Activated T-helper 1 cell treated with Interleukin-2 at 50 U/mL for 16 hours (primary cell): ENCODE measurements at places on chromosomes 13 and 19.
A peak's percentile ranks its signal among the peaks of the same experiment; 100 is the strongest.

DNA sequence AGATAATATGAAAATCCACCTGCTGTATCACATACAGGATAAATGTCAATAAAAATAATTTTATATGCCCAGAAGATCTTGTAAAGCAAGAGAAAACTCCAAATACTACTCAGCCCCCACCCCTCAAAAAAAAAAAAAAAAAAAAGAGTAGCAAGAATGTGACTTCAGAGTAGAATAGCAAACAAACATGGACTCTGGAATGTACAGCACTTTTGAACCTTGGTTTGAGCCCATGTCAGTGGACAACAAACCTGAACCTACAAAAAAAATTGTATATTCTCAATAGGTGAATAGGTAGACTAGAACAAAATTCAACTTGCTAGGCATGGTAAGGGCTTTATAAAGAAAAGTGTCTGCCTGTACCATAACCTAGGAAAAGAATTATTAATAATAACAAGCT lies 428.0 kb downstream of the SLITRK6 start:
- DNase-seq: no peak

- DNase-seq: peak; percentile 32
These were observed 2.7 kb upstream of the RASAL3 start for GRCh38 chr19:15466851-15467733.

GRCh38 chr13:28539625-28540286 lies 44.8 kb upstream of the FLT1 start:
- DNase-seq: no peak

- DNase-seq: no peak
These were observed 185.3 kb upstream of the ARGLU1 start for GRCh38 chr13:106753251-106753650.

DNA sequence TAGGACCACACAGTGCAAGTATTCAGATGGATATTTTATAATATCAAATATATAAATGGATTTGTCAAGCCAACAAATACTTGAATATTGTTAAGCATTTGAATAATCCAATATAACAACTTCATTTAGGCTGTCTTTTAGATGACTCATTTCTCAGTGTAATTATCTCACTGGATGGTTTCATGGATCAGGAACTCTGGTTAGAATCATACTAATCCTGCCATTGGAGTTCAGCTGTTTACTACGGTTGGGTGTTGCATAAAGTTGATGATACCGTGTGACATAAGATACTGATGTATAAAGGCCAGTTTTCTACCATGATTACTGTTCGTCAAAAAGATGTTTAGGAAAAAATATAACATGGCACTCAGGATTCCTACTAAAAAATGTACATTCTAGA lies 196.3 kb downstream of the TSHZ3 start:
- no peak for DNase-seq

- DNase-seq: no peak
These were observed 175.1 kb downstream of the ITGBL1 start for GRCh38 chr13:101627556-101627943.

DNA sequence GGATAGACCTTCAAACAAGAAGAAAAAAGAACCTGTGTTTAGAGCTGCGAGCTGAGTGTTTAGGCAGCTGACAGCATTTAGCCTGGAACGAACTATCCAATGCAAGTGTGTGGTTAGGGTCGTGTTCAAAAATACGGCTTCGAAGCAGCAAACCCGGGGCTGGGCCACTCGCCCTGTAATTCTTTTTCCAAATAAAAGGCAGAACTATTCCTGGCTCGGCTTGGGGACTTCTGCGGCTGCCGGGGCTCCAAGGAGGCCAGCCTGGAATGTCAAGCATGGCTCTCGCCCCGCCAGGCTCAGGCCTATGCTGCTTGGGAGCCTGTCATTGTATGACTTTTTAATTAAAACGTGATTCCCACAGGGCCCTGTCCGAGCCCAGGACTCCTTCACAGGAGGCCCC lies 51.7 kb upstream of the KLF2 start:
- no peak for DNase-seq

- DNase-seq: no peak
These were observed 100.0 kb downstream of the LMO7 start for GRCh38 chr13:75736173-75736572.

DNA sequence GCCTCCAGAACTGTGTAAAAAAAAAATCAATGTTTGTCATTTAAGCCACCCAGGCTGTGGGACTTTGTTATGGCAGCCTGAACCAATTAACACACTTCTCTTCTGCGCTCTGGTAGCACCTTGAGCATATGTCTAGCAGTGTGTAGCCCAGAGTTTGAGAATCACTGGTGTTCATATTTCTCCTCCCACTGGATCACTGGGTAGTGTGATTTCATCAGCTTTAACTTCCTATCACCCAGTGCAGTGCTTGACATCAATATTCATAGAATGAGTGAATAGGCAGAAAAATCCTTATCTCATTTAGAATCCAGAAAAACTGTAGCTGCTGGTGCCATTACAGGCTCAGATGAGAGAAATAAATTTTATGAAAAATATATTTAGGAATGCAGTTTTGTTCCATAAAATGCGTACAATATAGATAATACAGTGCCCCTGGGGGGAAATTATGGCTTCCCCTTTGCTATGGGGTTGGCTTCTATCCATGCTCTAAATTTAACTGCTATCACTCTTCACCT lies 30.7 kb upstream of the WASF3 start:
- no peak for DNase-seq

DNA sequence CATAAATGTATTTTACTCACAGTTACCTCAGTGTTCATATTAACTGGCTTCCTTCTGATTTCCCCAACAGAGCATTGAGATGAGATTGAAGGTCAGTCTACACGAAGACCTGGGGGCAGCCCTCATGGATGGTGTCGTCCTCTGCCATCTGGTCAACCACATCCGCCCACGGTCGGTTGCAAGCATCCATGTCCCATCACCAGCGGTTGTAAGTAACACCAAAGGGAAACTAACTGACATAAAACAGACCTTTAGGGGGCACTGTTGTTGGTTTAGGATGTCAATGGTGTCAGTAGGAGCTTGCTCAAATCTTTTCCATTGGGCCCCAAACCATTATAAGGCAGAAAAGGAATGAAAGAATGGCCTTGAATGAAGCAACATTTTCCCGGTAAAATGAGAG lies 68.2 kb downstream of the ESD start:
- no peak for DNase-seq

DNA sequence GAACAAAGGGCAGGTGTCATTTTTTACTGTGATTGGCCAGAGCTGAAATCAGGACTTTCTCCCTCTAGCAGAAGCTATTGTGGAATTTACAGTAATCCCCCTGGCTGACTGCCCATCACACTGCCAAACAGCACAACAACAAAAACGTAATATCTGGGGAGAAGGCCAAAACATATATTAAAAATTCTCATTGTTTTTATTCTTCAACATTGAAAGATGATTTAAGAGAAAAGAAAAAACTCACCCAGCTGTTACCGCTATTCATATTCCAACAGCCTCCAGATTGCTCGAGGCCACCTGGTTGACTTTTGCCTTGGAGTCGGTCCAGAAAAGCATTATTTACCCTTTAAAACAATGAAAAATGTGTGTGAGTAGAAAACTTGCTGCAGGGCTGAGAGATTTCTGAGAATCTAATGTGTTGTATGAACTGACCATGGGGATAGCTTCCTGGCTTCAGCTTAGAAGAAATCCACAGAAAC lies 97.2 kb downstream of the EPSTI1 start:
- DNase-seq: no peak

DNA sequence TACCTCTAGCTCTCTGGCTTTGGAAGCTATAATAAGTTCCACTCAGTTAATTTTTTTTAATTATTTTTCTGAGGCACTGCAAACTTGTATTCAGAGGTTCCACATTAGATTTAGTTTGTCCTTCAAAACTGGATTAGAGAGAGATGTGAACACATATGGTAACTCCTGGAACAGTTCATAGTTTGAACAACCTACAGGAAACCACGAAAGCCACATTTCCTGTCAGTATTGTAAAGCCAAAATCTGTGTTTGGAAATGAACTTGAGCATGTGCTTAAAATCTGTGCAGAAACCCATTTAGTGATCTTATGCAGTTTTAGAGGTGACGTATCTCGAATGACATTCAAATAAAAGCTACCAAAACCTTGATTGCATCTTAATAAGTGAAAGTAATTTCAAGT lies 1952.0 kb downstream of the OLFM4 start:
- DNase-seq: no peak

DNA sequence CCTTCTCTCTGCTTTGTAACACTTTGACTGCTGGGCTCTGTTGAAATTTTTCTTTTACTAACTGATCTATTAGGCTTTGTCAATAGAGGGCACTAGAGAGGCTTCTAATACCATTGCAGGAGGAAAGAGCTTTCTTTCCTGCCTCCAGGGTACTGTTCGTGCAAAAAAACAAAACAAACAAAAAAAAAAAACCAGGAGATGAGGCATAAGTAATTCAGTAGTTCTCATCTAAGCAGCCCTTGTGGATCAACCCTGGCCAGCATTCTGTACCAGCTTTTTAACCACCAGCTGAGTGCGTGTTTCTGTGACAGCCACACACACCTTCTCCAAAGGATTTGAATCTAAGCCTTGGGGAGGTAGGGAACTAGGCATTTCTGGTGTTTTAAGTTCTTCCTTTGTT lies 1707.6 kb upstream of the SLC10A2 start:
- no peak for DNase-seq

GRCh38 chr19:32253683-32254508 lies 91.5 kb upstream of the ZNF507 start:
- DNase-seq: no peak

DNA sequence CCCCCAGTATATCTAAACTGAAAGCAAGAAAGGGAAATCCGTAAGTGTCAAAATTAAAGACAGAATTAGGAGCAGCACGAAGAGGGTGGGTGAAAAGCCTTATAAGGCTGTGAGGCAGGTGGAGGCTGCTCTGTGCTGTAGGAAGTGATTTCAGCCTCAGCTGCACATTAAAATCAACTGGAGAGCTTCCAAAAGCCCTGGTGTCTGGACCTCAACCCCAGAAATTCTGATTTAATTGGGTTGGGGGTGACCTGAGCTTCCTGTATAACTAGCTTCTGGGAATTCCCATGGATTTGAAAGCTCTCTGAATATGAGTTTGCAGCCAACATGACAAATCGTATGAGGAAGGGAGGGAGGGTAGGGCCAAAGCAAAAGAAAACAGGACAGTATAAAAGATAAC lies 242.4 kb upstream of the TMTC4 start:
- no peak for DNase-seq

DNA sequence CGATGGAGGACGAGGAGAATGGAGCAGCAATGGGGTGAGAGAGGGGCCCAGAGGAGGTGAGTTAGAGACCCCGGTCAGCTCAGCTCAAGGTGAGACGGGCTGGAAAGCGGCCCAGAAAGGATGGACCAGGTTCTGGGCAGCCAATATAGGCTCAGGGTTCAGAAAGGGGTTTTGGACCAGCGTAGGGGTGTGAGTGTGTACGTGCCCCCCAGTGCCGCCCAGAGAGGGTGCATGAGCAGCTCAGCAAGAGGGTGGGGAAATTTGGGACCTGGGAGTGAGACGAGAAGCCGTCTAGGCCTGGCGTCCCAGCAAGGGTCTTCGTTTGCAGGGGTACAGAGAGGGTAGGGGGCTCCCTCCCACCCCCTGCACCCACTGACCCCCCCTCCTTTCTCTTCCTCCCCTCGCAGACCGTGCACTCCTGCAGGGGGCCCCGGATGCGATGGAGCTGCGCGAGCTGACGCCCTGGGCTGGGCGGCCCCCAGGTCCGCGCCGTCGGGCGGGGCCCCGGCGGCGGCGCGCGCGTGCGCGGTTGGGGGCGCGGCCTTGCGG lies 12.1 kb downstream of the FUT6 start:
- DNase-seq: no peak

DNA sequence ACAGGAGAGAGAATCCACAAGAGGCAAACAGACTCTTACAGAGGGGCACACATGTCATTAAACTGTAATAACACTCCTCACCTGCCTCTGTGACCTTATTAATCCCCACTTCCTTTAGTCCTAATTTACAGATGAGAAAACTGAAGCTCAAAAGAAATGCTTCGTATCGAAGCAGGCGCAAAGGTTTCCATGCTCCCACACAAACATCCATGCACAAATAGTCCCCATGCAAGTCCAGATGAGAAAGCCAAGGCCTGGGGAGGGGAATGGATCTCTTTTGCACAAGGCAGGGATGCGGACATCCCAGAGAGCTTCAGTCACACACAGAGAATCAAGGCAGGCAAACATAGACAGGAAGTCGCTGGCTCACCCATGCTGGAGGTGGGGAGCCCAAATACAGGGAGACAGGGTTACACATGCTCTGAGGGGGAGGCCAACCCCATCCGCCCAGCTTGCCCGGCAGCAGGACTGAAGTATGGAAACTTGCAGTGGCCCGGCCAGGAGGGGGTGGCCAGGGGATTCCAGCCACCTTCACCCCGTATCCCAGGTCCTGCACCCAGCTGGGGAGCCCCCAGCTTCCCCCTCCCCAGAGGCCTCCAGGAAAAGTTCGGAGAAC lies 468 bp downstream of the S1PR5 start:
- no peak for DNase-seq

DNA sequence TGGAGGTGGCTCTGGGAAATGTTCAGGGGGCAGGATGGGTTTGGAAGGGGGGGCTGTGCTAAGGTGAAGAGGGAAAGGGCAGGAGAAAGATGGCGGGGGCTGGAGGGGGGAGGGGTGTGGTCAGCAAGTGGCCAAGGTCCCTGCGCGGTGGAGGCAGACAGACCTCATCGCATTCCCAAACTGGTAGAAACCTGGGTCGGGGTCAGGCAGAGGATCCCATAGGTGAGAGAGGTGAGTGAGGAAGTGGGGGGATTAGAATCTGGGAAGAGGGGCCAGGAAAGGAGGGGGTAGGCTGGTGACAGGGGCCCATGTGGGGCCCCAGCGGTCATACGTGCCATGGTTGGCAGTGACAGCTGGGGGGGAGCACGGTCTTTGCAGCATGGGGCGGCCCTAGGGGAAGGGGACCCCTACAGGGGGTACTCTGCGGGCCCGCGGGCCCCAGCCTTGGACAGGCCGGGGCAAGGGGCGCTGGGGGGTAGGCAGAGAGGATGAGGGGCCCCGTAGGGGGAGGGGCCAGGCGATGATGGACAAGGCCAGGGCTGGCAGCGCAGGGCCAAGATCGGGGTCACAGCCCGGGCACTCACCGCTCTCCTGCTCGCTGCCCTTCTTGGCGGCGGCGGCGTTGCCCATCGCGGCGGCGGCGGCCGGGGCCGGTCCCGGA lies 514 bp downstream of the PRKACA start:
- peak; percentile 9 for DNase-seq

GRCh38 chr13:44734201-44734707 lies 158.1 kb upstream of the TSC22D1 start:
- DNase-seq: no peak

DNA sequence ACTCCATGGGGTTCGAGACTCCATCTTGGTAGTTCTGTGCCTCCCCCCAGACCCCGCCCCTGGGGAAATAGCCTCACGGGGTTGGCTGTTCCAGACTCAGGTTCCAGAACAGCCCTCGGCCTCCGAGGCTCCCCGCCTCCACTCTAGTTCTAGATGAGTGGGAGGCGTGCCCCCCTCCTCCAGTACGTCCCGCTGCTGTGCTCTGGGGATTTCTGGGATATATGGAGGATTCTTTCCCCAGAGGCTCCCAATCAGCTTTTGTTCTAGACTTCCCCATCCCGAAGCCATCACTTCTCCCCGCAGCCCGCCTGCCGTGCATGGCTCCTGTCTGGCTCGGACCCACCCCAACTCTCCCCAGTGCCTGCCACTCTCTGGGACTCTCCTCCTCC lies 1.9 kb upstream of the CACNG7 start:
- no peak for DNase-seq

- no peak for DNase-seq
These were observed 65.1 kb upstream of the NPAS1 start for GRCh38 chr19:46954502-46954992.

- DNase-seq: no peak
These were observed 194.0 kb upstream of the NBEA start for GRCh38 chr13:34748073-34748472.

- no peak for DNase-seq
These were observed 1363.5 kb upstream of the PCDH20 start for GRCh38 chr13:62779161-62779560.

- DNase-seq: no peak
These were observed 41.6 kb downstream of the TEX29 start for GRCh38 chr13:111361873-111362648.
